Activated T-cell treated with anti-CD3 and anti-CD28 coated beads, Interleukin-2, amount 50 U/mL, for 4 hours (primary cell): ENCODE measurements at places on chromosomes 6 and 20. TPM values are rescaled to one million over a fixed set of nuclear protein-coding genes. Genes with fewer than 3 reads are reported as not detected.

GRCh38 chr6:91486200-91486599 is 899.3 kb upstream of the MAP3K7 start:
- no peak for DNase-seq

DNA sequence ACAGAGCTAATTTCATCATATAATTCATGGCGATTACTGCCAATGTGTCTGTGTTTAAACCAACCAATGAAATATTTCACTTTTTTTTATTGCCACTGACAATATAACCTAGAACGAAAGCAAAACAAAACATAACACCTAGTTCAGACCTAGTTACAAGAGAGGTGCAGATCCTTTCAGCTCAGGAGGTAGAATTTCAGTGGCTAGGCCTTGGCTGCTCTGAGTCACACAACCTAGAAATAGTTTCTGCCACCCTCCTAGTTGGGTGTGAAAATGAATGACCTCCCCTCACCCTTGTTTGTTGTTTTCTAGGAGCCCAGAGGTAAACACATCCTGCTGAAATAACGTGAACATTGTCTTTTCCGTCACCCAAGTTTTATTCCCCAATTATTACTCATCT is 356.3 kb downstream of the HTR1B start:
- no peak for DNase-seq

GRCh38 chr6:51854347-51854746 is 233.1 kb downstream of the PKHD1 start:
- DNase-seq = no peak

GRCh38 chr6:87373377-87373776 is 28.8 kb downstream of the C6orf163 start:
- no peak for DNase-seq

GRCh38 chr6:4078691-4079471 is at the start of gene FAM217A:
Gene FAM217A (minus strand): TSS chr6:4079137. CDS start chr6:4077414, 1,723 bp downstream.
- DNase-seq = no peak

DNA sequence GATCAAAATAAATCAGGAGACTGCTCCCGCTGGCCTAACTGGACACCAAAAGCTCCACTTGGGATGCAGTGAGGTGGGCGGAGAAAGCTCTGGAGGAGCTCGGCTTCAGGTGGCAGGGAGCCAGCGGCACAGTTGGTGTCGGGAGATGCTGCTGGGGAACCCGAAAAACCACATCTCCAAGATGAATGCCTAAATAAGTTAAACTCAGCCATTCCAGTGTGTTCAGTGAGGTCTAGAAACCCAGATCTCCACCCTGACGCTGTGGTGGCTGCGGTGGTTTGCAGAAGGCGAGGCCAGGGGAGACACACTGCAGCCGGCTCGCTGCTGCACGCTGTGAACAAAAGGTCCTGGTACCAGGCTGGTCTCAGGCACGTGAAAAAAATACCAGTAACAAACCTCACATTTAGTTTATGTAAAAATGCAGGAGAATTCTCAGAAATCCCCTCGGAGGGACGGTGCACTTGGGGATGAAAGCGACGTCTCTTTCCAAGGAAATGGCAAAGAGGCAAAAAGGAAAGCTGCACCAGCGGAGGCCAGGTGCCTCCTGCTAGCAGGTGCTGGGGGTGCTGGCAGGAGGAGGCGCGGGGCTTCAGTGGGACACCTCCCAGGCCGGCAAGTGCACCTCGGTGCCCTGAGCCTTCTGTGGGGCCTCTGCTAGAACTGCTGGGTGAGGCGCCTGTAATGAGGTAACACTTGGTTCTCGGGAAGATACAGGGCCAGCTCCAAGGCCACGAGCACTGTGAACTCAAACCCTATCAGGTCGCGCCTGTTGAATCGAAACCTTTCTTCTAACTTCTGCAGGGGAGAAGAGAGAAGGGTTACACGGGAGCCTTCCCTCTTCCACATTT is 3.6 kb downstream of the RPS21 start:
- DNase-seq = no peak

- DNase-seq = no peak
Observed at GRCh38 chr6:152240436-152240835, 396.7 kb downstream of the SYNE1 start.

The DPPA5 gene
- total RNA-seq = not detected

The SNAP91 gene
- total RNA-seq = not detected

The MROH8 gene
- total RNA-seq = 0.61 TPM

The TP53TG5 gene
- total RNA-seq = not detected

The ENPP4 gene
- 7.8 TPM for total RNA-seq

The MAN1A1 gene
- total RNA-seq = 28.5 TPM
